Osteoblast (primary cell): ENCODE measurements at places on chromosomes 7 and 10. TPM values are rescaled to one million over a fixed set of nuclear protein-coding genes. Genes with fewer than 3 reads are reported as not detected.

DNA sequence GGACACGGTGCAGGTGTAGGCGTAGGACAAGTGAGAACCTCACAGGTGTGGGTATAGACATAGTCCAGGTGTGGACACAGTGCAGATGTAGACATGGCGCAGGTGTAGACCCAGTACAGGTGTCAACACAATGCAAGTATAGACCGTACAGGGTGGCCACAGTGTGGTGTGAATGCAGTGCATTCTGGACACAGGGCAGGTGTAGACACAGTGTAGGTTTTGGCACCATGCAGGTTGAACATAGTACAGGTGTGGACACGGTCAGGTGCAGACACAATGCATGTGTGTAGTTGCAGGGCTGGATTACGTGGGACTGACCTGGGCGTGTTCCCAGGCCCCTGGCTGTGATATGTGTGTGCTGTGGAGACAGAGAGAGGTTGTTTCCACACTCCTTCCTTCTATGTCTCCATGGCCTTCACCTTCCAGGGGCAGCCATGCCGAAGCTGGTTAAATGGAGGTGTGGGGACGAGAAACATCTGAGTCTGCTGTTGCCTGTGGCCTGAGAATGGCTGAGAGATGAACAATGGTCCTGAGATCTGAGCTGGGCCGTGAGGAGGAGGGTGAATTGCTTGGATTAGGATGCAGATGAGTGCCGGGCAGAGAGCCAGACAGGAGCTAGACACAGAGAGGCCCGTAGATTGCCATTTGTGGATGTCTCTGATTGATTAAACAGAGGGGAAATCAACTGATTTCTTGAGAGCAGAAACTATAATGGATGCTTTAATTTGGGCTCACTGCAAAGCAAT lies 343.9 kb upstream of the SHH start:
- DNase-seq: peak; percentile 71

GRCh38 chr7:195010-195829 lies 2.8 kb downstream of the FAM20C start:
- peak; percentile 96 for DNase-seq

- DNase-seq: no peak
These were observed 41.4 kb downstream of the VAX1 start for GRCh38 chr10:117096599-117097201.

DNA sequence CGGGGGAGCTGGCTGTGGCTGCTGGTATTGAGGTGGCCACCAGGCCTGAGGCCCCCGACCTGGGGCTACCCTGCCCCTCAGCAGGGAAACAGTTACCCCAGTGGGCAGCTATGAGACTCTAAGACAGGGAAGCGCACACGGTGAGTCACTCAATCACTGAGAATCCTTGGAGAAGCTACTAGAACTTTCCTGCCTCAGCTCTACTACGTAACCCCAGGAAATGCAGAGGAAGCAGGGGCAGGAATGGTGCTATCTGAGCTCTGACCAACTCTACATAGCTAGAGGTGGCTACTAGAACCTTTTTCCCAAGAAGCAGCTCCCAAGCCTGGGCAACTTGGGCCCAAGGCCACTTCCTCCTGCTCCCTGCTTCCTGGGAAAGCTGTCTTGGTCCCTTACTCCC lies 11.8 kb downstream of the DNAJB12 start:
- no peak for DNase-seq

- DNase-seq: no peak
These were observed 9.5 kb downstream of the C10orf53 start for GRCh38 chr10:49688920-49689319.

DNA sequence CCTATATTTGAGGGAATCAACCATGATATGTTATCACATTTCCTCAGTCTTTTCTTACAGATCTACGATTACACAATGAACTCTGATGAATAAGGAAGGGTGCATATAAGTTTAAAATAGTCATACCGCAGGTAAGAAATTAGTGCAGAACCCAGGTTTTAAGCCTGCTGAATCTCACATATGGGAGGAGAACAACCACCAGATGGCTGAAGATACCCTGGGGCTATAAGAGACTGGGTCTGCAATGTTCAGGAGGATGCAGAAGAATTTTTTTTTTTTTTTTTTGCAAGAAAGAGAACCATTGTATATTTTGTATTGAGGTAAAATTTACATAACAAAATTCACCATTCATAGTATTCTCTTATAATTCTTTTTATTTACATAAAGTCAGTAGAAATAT lies 372.3 kb upstream of the MYO3A start:
- DNase-seq: no peak

DNA sequence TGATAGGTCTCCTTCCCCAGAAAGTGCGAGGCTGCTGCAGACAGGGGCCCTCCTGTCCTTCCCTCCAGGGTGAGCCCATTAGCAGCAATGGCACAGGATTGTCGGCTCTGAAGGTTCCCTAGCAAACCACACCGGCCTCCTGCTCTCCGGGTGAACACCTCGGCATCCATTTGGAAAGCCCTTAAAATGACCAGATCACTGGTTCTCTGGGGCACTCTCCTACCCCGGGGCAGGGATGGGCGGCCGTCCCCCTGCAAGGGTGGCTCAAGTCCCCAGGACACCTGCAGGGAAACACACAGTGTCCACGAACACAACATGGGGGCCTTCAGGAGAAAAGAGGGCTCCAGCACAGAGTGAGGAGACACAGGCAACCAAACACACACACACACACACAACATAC lies 459.1 kb downstream of the PTPRN2 start:
- no peak for DNase-seq

- DNase-seq: peak; percentile 56
These were observed 77.1 kb downstream of the HIPK2 start for GRCh38 chr7:139700505-139701235.

DNA sequence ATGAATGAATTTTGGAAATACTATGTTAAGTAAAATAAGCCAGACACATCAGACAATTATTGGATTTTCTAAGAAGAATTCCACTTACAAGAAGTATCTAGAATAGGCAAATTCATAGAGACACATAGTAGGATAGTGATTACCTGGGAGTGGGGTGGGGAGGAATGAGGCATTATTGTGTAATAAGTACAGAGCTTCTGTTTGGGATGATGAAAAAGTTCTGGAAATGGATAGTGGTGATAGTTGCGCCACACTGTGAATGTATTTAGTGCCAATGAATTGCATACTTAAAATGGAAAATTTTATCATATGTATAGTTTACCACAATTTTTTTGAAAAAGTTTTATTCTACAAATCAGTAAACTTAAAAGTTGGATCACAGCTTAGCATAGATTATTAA lies 297.2 kb upstream of the KAT6B start:
- DNase-seq: peak; percentile 3

GRCh38 chr7:116843378-116843777 lies 19.0 kb upstream of the CAPZA2 start:
- DNase-seq: no peak

DNA sequence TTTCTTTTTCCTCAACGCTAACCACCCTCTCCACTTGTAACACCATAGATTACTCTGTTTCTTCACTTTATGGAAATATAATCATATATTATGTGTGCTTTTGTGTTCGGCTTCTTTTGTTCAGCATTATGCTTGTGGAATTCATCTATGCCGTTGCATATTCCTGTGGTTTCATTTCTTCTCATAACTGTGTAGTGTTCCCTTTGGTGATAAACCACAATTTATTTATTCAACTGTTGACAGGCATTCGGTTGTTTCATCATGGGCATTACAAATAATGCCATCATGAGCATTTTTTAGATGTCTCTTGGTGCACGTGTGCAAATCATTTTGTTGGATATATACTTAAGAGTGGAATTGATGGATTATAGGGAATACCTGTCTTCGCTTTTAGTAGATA lies 12.1 kb downstream of the AVL9 start:
- DNase-seq: no peak

DNA sequence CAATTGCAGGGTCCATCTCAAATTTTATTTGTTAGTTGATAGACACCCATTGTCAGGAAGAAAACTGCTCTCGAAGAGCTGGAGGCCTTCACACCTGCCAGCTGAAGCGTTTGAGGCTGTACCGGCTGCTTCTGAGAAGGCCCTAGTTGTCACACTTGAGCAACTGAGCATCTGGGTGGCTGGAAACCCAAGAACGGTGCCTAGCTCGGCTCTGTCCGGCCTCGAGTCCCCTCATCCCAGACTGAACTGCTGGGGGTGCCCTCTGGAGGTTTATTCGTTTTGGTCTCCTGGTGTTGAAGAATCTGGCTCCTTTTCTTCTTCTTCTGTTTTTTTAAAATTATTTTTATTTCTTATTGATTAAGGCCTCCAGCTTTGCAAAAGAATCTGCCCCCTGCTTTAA lies 59.3 kb upstream of the EXOC6 start:
- DNase-seq: no peak

- no peak for DNase-seq
These were observed 132.3 kb downstream of the PLXNA4 start for GRCh38 chr7:132443761-132444520.

DNA sequence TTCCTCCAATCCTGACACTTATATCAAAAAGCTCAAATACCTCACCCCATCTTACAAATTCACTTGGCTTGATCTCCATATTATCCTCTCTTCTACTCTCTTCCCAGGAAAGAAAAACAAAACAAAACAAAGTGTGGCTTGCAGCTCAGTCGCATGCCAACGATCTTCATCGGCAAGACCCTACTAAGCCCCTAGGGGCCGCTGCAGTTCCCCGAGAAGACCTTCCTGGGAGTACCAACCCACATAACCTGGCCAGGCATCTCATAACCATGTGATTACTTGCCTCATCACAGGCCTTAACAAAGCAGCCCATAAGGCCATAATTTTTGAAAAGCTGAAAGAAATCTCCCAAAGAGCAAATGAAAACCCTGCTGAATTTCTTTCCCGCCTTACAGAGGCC lies 103.7 kb downstream of the ZNF92 start:
- DNase-seq: no peak

DNA sequence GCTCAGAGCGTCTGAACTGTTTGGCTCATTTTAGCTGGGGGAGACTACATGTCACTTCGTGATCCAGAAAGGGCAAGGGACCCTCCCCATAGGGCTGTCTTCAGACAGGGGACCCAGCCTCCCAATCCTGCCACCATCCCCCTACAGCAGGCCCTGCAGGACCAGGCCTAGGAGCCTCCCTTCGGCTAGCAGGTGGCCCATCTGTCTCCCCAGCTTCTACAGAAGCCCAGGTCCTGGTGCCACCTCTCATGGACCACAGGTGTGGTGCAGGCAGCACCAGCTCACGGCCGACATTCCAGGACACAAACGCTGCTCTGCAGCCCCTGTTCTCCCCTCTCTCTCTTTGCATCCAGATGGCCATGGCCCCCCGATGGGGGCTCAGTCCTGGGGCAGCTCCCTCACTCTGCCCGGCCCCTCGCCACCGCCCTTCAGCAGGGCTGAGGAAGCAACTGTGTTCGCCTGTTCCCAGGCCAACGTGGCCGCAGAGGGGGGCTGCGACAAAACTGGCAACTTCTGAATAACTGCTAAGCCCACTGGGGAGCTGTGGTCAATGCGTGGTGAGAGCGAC lies 10.3 kb downstream of the TECPR1 start:
- peak; percentile 32 for DNase-seq

DNA sequence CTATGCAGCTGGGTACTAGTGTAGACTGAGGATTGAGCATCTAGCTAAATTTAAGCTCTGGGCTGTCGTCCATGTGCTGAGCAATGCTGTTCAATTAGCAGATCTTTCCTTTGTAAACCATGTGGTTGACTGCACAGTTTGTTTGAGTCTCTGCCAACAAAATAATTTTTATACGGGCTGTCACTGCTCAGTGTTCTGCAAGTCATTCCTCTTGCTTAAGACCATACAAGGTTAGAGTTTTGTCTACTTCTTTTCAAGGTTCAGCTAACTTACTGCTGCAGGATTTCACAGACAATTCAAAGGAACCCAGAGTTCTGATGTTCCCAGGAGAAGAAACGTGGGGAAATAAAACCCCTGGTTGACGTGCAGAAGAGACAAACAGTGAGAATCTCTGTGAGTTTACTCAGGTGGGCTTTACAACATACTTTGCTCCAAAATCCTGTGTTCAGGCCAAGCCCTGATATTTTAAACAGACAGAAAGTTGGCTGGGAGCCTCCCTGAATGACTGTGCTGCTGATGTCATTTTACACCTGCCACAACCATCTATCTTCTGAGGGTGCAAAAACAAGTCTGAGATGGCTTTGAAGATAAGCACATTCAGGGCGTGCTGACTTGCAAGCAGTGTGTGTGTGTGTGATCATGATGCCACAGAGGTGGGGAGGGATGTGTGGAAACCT lies 177.1 kb upstream of the SVIL start:
- peak; percentile 88 for DNase-seq

GRCh38 chr7:30899630-30900029 lies 12.0 kb upstream of the AQP1 start:
- DNase-seq: no peak

DNA sequence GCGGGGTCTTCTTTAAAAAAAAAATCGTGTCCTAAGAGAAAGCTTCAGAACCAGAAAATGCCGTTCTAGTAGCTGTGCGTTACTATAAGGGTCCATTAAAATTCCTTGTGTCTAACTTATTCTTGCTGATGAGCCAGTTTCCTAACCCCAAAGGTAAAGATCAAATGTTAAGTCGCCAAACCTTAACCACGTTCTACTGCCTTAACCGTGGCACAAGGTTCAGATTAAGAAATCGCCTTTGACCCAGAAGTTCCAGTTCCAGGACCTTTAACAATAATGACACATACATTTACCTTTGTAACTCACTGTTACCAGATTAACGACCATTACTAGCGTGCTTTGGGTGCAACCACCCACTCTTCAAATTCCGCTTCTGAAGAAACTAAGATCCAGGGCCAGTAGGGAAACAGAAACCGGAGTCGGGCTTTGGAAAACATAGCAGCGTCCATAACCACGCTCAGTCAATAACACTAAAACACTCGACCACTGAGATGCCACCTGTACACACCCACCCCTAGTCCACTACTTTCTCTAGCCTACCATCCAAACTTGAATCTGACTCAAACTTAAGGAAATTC lies 620 bp downstream of the BET1 start:
- peak; percentile 61 for DNase-seq

PRSS37 gene
- not detected in 2 replicates for total RNA-seq

SLC26A5 gene
- not detected in 2 replicates for total RNA-seq

NEUROD6 gene
- total RNA-seq: not detected in 2 replicates

ADAM22 gene
- total RNA-seq: 0.36 and 0.59 TPM in 2 replicates

PNLIPRP3 gene
- 0.59 and 0.72 TPM in 2 replicates for total RNA-seq
